ENCODE measurements at places on chromosomes 6 and 20. TPM values are rescaled to one million over a fixed set of nuclear protein-coding genes. Genes with fewer than 3 reads are reported as not detected.

DNA sequence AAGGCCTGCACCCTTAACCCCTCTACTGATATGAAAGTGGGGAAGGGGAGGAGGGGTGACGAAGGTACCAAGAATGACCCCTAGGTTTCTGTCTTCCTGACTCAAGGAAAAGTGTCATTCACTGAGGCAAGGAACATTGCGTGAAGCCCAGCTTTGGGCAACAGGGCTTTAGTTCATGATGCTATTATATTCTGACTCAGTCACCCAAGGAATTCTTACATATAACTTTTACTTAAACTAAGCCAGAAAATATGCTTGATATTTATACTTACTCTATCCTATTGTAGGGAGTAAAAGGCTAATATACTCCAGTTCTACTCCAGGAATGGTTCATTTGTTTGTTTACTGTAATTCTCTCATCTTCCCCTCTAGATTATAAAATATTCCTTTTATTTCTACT lies 60.5 kb downstream of the DOP1A start:
- no peak for DNase-seq

GRCh38 chr6:156816505-156816904 lies 39.3 kb downstream of the ARID1B start:
- DNase-seq, result no peak

- no peak for DNase-seq
Observed at GRCh38 chr6:167311286-167311685, 13.6 kb upstream of the TTLL2 start.

GRCh38 chr6:111173341-111173740 lies 86.0 kb downstream of the SLC16A10 start:
- DNase-seq, result no peak

GRCh38 chr6:5659467-5659866 lies 347.3 kb downstream of the NRN1 start:
- no peak for DNase-seq

- DNase-seq, result no peak
Observed at GRCh38 chr20:37446286-37447032, 74.6 kb upstream of the NNAT start.

DNA sequence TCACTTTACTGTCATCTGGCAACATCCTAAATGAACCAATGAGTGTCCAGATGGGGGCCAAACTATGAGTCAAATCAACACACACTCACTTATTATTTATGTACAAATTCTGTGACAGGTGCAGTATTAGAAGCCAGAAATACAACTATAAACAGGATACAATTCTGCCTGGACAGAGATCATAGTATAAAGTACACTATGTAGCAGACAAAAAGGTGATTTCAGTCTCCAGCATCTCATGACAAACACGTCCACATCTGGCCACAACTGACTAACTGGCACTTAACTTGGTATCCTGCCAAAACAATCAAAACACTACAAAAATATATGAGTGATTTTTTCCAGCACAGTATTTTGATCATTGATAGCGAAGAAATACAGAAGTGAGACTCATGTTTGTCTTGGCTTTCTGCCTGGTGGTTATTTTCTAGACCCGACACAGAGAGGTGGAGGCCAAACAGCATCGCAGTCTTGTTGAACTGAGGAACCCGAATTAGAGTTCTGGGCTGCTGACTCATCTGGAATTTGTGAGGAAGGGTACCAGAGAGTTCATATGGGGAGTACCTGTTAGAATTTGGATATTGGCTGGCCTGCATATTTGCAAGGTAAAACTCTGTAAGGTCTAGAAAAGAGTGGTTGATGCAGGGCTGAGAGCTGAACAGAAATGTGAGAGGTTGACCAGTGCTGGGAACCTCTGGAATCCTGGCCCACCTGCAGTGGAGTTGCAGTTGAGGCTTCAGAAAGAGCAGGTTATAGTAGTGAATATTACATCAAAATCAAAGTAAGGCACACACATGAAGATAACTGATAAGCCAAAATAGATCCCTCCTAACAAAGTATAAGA lies 475.2 kb downstream of the PTPRT start:
- no peak for DNase-seq

DNA sequence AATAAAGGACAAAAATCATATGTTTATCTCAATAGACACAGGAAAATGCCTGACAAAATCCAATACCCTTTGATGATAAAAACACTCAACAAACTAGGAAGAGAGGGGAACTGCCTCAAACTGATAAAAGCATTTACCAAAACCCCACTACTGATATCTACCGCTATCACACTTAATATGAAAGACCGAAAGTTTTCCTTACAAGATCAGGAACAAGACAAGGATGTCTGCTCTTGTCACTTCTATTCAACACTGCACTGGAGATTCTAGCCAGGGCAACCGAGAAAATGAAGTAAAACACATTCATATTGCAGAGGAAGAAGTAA lies 25.1 kb downstream of the GZF1 start:
- DNase-seq, result no peak

GRCh38 chr20:2246069-2246491 lies 49.7 kb upstream of the TGM3 start:
- DNase-seq, result no peak

GRCh38 chr6:119110601-119111548 lies 32.4 kb upstream of the FAM184A start:
- DNase-seq, result peak; percentile 48

- DNase-seq, result no peak
Observed at GRCh38 chr6:168724669-168725570, 283.9 kb downstream of the SMOC2 start.

DNA sequence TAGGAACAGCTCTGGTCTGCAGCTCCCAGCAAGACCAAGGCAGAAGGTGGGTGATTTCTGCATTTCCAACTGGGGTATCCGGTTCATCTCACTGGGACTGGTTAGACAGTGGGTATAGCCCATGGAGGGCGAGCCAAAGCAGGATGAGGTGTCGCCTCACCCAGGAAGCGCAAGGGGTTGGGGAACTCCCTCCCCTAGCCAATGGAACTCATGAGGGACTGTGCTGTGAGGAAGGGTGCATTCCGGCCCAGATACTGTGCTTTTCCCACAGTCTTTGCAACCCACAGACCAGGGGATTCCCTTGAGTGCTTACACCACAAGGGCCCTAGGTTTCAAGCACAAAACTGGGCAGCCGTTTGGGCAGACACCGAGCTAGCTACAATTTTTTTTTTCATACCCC lies 21.8 kb downstream of the HDDC2 start:
- DNase-seq, result no peak

DNA sequence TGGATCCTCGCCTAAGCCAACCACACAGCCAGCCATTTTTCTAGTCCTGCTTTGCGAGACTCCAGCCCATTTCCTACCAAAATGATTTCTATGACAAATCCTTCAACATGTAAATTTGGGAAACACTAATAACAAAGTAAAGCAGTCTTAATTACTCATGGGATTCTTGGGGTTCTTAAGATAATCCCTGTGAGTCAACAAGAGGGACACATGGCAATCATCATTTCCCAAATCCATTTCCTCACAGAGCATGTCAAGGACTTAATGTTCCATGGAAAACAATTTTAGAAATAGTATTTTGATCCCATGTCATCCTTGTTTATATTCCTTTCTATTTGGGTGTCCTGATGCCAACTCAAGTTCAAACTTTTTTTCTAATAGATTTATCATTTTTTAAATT lies 322.7 kb upstream of the NOX3 start:
- DNase-seq, result no peak

GRCh38 chr6:54294965-54295532 lies 13.2 kb upstream of the TINAG start:
- DNase-seq, result no peak

DNA sequence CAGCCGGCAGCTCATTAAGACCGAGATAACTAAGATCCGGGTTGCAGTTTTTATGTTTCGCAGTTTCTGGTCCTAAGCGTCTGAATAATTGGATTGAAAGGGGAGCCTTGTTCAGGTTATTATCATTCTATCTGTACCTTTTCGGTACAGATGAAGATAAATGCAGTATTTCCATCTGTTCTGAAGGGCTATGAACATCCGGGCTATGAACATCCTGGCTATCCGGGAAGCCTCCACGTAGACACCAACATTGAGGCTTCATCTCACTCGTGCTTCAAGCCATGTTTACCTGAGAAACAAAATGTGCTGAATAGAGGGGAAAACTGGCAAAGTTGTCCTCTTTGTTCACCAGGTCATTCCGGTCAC lies 399 bp upstream of the REPS1 start:
- no peak for DNase-seq

C4A gene
- 15.9 TPM for total RNA-seq

RBM38 gene
- 43.1 TPM for total RNA-seq

DDO gene
- total RNA-seq, result 2.3 TPM

SAMD3 gene
- 5.1 TPM for total RNA-seq

RAET1E gene
- not detected for total RNA-seq

CD2AP gene
- 146 TPM for total RNA-seq

SPTLC3 gene
- 12.5 TPM for total RNA-seq

GPSM3 gene
- total RNA-seq, result 8.6 TPM

SNAP25 gene
- total RNA-seq, result 0.67 TPM

DNAH8 gene
- not detected for total RNA-seq

TENT5A gene
- 32.8 TPM for total RNA-seq

All from colonic mucosa (tissue), 4 donors.